Mesenteric fat pad (tissue), 1 donor: ENCODE measurements at places on chromosomes 2 and 18.
A peak's percentile ranks its signal among the peaks of the same experiment; 100 is the strongest.

DNA sequence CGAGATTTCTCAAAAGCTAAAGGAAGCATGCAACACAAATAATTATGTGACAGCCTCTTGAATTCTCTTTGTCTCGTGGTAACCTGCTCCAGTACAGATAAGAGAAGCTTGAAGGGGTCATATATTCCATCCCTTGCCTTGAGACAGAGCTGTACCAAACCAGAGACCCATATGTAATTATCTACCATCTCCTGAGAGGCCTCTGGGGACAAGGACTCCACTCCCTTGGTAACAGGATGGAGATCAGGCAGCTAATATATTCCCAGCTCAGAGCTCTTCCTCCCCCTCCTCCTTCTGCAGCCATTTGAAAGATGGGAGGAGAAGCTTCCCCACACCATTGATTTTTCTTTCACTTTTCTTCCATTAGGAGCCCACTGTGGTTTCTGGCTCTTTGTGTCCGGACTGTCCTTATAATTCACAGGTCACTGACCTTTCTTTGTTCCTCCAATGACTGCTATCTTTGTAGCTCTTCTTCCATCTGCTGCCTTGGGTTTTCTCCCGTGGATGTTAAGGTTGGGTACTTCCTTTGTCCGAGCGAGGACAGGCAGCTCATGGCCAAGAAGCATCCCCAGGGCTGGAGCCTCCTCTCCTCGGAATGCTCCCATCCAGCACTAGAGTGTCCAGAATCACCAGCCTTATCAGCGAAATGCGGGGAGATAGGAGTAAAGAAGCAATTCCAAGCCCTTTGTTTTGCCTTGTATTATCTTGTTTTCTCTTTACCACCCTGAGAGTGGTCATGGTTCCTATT, 72.6 kb upstream of the STPG4 start:
- no peak for DNase-seq

DNA sequence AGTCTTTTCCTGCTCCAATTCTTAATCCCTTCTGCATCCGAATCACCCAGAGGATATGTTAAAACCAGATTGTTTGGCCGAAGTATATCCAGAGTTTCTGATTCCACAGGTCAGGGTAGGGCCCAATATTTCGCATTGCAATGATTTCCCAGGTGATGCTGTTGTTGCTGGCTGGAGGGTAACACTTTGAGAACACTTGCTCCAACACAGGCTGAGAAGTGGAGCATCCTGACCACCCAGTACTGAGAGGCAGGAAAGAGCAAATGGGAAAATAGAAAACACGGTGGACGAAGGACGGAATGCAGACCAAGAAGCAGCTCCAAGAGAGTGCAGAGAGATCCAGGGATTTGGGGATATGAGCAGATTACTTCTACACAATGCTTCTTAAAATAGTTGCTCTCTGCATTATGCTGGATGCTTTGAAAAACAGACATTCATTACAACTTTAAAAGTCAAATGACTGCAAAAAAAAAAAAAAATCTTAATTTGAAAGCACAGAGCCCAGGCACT, 362.2 kb upstream of the SLC14A2 start:
- DNase-seq: no peak

DNA sequence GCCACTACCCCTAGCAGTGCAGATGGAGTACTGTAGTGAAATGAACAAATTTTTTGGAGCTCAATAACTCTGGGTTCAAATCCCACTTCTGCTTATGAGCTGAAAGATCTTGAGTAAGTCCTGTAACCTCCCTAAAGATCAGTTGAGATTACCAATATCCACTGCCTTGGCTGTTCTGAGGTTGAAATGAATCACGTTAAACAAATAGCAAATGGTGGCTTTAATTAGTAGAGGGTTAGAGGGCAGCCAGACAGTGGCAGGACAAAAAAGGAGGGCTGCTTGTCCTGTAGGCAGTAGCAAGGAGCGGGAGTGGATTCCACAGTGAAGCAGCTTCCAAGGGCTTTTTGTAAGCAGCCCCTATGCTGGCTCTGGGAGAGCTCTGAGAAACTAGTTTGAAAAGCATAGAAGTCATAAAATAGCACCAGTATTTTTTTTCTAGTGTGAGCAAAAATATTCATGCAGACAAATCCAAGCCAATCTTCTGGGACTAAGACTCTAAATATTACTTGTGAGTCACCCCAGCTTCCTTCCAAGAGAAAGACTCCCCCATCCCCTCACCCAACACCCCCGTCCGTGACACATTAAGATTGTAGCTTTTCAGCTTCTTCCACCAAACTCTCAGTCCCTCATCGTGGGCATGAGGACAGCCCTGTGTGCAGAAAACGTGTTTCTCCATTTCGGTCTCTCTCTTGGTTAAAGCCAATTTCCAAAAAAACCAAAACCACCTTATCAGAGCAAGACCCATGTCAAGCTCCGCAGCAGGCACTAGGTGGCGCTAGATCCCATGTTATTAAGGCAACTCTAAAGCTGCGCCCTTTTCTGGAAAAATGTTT, 123.5 kb upstream of the LGALSL start:
- no peak for DNase-seq

DNA sequence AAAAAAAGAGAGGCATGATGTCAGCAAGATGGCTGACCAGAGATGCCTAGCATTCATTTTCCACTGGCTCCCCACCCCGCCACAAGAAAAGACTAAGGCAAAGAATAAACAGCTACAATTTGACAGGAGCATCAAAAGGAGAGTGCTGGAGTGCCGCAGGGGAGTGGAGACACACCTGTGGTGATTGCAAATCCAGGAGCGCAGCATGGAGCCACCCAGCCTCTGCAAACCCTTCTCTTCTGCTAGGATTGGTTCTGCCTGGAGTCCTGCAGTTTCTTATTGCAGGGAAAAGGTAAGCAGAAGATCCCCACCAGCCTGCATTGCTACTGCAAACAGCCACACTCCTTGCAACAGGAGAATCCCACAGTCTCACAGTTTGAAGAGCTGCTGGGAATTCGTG, 26.1 kb downstream of the BOLL start:
- DNase-seq: no peak

- DNase-seq: no peak
Observed at GRCh38 chr2:126714191-126714965, 58.4 kb downstream of the GYPC start.

GRCh38 chr2:169716238-169716886, 17.3 kb upstream of the KLHL23 start:
- DNase-seq: no peak

- DNase-seq: no peak
Observed at GRCh38 chr2:225662101-225662500, 262.6 kb downstream of the NYAP2 start.

GRCh38 chr2:188511346-188511745, 219.7 kb downstream of the GULP1 start:
- DNase-seq: no peak

- DNase-seq: no peak
Observed at GRCh38 chr18:49768051-49768391, 45.3 kb downstream of the ACAA2 start.

- DNase-seq: peak; percentile 87
Observed at GRCh38 chr2:120661551-120661950, 74.1 kb upstream of the GLI2 start.

DNA sequence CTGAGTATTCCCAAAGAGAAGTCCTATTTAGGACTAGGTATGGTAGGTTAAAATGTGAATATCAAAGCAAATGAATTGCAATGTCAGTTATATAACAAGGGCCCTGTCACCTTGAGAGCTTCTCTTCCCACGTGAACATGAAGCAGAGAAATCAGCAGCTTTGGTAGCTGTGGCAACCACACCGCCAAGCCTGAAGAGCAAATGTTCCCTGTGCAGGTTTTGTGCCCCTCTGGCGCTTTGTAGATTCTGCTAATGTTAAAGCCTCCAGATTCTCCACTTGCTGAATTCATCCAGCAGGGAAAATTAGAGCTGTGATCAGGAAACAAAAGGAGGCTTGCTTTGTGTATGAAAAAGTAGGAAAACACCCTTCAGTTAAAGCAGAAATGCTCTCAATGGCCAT, 322.6 kb downstream of the RBM43 start:
- DNase-seq: no peak

- no peak for DNase-seq
Observed at GRCh38 chr18:42296192-42296591, 341.2 kb downstream of the PIK3C3 start.

GRCh38 chr2:236367506-236368289, 103.5 kb upstream of the ASB18 start:
- no peak for DNase-seq
